Activated CD4-positive, alpha-beta T cell treated with anti-CD3 and anti-CD28 coated beads, Interleukin-2, amount 10 ng/mL, durations not matched to agents 24 days and 14 days (primary cell): ENCODE measurements at places on chromosomes 2 and 18. TPM values are rescaled to one million over a fixed set of nuclear protein-coding genes. Genes with fewer than 3 reads are reported as not detected.

The PMAIP1 gene
- 52.5 and 54.6 TPM in 2 replicates for total RNA-seq

The TUBB8B gene
- not detected in 2 replicates for total RNA-seq

The SPHKAP gene
- not detected in 2 replicates for total RNA-seq

The CD8A gene
- total RNA-seq: 1.1 and 1.3 TPM in 2 replicates

The ST8SIA5 gene
- total RNA-seq: not detected in 2 replicates

The LYPD6 gene
- total RNA-seq: not detected in 2 replicates

The STRN gene
- total RNA-seq: 27.0 and 28.0 TPM in 2 replicates

The IMP4 gene
- total RNA-seq: 177 and 178 TPM in 2 replicates

The DNAH7 gene
- not detected in 2 replicates for total RNA-seq

DNA sequence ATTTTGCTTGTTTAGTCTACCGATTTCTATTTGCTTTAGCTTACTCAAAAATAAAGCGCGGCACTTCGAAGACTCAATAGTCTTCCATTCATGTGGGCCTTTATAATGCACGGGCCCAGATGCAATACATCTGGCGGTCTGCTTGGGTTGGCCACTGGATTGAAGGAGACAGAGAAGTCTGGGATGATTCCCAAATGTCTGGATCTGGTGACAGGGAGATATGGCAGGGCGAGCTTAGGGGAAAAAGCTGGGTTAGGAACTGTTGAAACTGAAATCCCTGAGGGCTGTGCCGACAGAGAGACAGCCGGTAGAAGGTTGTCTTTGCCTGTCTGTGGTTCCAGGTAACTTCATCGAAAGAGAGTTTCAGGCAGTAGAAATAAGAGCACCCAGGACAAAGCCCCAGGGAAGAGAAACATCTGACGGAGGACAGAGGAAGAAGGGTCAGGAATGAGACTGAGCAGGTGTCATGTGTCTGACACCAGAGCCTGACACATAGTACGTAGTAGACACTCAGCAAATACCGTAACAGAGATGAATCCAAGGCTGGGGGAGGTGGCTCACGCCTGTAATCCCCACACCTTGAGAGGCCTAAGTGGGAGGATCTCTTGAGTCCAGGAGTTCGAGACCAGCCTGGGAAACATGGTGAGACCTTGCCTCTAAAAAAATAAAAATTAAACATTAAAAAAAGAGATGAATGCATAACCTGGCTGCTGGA, 13.6 kb downstream of the CLUL1 start:
- H3K27ac ChIP-seq: no peak overlapping the region
- no peaks in the 10 kb centered on the region for H3K4me1 ChIP-seq
- H3K27me3 ChIP-seq: peaks cover 9% of the 10 kb centered on the region
- H3K36me3 ChIP-seq: no peaks in the 10 kb centered on the region
- H3K4me3 ChIP-seq: no peak overlapping the region

- no peaks in the 10 kb centered on the region for H3K36me3 ChIP-seq
- peak; percentile 48 for DNase-seq
- H3K4me1 ChIP-seq: peaks cover 16% of the 10 kb centered on the region
- peaks cover 14% of the 10 kb centered on the region for H3K27me3 ChIP-seq
- H3K27ac ChIP-seq: no peak overlapping the region
Observed at GRCh38 chr2:162125138-162125537, 26.9 kb downstream of the GCG start.

- no peak overlapping the region for H3K4me3 ChIP-seq
- no peak overlapping the region for H3K27ac ChIP-seq
- H3K36me3 ChIP-seq: no peaks in the 10 kb centered on the region
- H3K27me3 ChIP-seq: no peaks in the 10 kb centered on the region
- H3K4me1 ChIP-seq: no peaks in the 10 kb centered on the region
Observed at GRCh38 chr2:178806543-178806942, 680 bp downstream of the TTN start.

DNA sequence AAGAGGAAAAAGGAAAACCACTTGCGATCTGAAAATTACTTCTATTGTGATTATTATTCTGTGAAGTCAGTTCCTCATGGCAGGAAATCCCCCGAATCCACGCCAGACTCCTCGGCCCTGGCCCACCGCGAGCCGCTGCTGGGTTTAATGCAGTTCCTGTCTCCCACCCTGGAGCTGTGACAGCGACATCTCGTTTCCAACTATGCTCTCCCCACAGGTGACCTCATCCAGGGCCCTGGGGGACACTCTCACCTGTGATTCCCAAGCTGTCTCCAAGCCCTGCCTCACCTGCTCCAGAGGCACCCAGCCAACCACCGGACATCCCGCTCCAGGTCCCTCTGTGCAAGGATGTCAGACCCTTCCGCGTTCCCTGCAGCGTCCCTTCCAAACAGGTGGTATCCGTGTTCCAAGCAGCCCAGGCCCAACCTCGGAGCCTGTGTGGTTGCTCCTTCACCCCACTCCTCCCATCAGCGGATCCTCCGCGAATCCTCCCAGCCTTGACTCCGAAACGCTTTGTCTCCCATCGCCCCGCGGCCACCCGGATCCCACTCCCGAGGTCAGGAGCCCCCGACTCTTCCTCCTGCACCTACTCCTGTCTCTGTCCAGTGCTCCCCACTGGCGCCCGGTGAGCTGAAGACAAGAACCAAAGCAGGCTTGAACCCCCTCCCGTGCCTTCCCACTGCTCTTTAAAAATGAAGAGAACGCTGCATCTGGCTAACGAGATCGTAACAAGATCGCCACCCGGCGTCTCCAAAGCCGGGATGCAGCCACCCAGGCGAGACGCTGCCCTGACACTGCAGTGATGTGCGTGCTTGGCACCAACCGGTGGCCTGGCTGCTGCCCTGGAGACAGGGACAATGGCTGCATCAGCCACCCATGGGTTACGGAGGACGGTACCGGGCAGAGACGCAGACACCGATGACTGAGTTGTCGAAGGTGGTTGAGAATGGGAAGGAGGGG, 96.5 kb downstream of the NDUFA10 start:
- no peak for DNase-seq
- no peak overlapping the region for H3K4me3 ChIP-seq

DNA sequence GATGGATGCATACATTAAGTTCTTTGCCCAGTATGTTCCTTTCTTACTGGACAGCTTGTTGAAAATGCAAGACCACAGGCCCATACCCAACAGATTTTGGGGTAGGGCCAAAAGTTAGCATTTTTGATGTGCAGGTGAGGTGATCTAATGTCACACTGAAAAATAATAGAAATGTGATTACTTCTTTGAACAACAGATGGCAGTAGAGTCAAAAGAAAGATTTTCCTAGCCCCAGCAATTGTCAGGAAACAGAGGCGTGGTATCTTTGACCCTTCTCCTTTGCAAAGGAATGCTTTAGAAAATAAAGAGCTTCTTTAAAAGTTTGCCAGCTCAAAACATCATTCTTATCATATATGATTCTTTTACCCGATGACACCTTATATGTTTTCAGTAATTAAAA, 343.6 kb upstream of the SYT4 start:
- no peaks in the 10 kb centered on the region for H3K36me3 ChIP-seq
- no peak overlapping the region for H3K27ac ChIP-seq
- no peaks in the 10 kb centered on the region for H3K27me3 ChIP-seq
- H3K4me1 ChIP-seq: no peaks in the 10 kb centered on the region

DNA sequence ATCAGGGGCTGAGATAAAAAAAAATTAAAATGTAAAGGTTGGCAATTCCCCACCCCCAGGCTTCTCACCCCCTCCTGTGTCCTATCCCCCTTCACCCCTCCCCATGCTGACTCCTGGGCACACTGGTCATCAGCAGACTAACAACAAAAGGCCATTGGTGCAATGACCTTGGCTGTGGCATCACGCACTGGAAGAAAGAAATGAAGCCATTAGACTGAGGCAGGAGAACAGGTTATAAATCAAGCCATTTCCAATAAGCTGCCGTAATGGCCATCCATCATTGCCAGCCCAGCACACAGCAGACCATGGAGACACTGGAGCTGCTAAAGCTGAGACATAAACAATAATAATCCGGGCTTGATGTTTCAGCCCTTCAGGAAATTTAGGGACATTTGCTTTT, 342.4 kb upstream of the ETAA1 start:
- H3K4me3 ChIP-seq: no peak overlapping the region
- H3K27me3 ChIP-seq: no peaks in the 10 kb centered on the region
- H3K4me1 ChIP-seq: no peaks in the 10 kb centered on the region
- DNase-seq: no peak
- H3K36me3 ChIP-seq: no peaks in the 10 kb centered on the region

GRCh38 chr2:101720732-101721131, 23.2 kb downstream of the MAP4K4 start:
- H3K4me3 ChIP-seq: no peak overlapping the region
- H3K27me3 ChIP-seq: no peaks in the 10 kb centered on the region
- DNase-seq: no peak
- peaks cover 76% of the 10 kb centered on the region for H3K4me1 ChIP-seq

DNA sequence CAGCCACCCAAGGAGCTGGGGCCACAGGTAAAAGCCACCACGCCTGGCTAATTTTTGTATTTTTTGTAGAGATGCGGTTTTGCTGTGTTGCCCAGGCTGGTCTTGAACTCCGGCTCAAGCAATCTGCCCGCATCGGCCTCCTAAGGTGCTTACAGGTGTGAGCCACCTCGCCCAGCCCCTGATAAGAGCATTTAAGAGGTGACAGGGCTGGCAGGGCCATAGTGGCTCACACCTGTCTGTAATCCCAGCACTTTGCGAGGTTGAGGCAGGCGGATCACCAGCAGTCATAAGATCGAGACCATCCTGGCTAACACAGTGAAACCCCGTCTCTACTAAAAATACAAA, 9.0 kb upstream of the CNNM3 start:
- H3K4me1 ChIP-seq: peaks cover 11% of the 10 kb centered on the region
- peak overlapping the region; percentile 56 for H3K4me3 ChIP-seq
- H3K27me3 ChIP-seq: no peaks in the 10 kb centered on the region
- no peak for DNase-seq
- H3K36me3 ChIP-seq: peaks cover 10% of the 10 kb centered on the region
- H3K27ac ChIP-seq: peak overlapping the region; percentile 49

DNA sequence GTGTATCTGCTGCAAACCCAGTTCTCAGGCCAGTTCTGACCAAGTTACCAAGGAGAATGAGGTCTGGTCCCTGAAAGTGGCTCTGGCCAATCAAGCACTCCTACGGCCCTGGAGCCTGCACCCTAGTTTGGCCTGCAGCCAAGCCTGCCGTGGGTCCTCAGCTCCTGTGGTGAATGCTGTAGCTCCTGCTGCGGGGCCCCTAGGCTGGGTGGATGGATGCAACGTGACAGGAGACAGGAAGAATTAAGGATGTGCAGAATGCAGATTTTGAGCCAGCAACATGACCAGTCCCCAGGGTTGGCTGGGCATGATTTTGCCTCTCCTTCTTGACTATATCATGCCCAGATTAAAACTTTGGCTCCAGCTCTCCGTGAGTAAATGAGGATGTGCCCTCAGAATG, 97.2 kb downstream of the SMAD7 start:
- no peak overlapping the region for H3K4me3 ChIP-seq
- no peak for DNase-seq
- no peaks in the 10 kb centered on the region for H3K36me3 ChIP-seq
- peaks cover 42% of the 10 kb centered on the region for H3K4me1 ChIP-seq

GRCh38 chr2:65228263-65228750, 676 bp downstream of the ACTR2 start:
- DNase-seq: no peak
- H3K4me1 ChIP-seq: peaks cover 32% of the 10 kb centered on the region
- H3K4me3 ChIP-seq: peak overlapping the region; percentile 97

DNA sequence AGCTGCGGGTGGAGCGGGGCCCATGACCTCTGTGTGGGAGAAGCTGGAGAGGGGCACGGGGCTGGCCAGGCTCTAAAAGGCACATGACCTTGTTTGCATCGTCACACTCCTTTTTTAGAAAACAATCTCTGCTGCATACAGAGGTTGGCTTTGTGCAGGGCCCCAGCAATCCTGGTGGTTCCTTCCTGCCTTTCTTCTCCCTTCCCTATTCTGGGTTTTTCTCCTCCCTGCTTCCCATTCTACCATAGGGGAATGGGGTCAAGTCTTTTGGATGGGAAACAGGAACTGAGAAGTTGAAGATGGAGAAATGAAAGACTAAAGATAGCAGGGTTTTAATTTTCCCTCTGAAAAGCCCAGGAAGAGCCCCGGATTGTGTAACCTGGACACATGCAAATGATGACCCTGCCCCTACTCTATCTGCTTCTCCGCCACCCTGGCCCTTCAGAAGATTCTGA, 53.9 kb downstream of the ASAP2 start:
- H3K4me1 ChIP-seq: peaks cover 1% of the 10 kb centered on the region
- no peak overlapping the region for H3K27ac ChIP-seq
- H3K4me3 ChIP-seq: no peak overlapping the region
- no peaks in the 10 kb centered on the region for H3K36me3 ChIP-seq

- H3K36me3 ChIP-seq: no peaks in the 10 kb centered on the region
- H3K27ac ChIP-seq: no peak overlapping the region
- DNase-seq: no peak
- no peak overlapping the region for H3K4me3 ChIP-seq
Observed at GRCh38 chr2:20061940-20062339, 10.5 kb upstream of the LAPTM4A start.

GRCh38 chr18:36149514-36150289, 20.0 kb downstream of the ELP2 start:
- H3K27ac ChIP-seq: no peak overlapping the region
- DNase-seq: no peak
- no peaks in the 10 kb centered on the region for H3K27me3 ChIP-seq
- peaks cover 64% of the 10 kb centered on the region for H3K36me3 ChIP-seq
- peaks cover 4% of the 10 kb centered on the region for H3K4me1 ChIP-seq

- no peak overlapping the region for H3K4me3 ChIP-seq
- H3K27me3 ChIP-seq: no peaks in the 10 kb centered on the region
- DNase-seq: no peak
- H3K36me3 ChIP-seq: no peaks in the 10 kb centered on the region
Observed at GRCh38 chr2:148282201-148282600, 261.3 kb downstream of the MBD5 start.

GRCh38 chr18:58114766-58115165, 70.7 kb downstream of the NEDD4L start:
- H3K27ac ChIP-seq: no peak overlapping the region
- H3K36me3 ChIP-seq: no peaks in the 10 kb centered on the region
- peaks cover 6% of the 10 kb centered on the region for H3K27me3 ChIP-seq
- H3K4me3 ChIP-seq: no peak overlapping the region

GRCh38 chr18:4020026-4020425, 435.1 kb downstream of the DLGAP1 start:
- no peaks in the 10 kb centered on the region for H3K27me3 ChIP-seq
- H3K4me3 ChIP-seq: no peak overlapping the region
- no peak for DNase-seq
- no peaks in the 10 kb centered on the region for H3K36me3 ChIP-seq

DNA sequence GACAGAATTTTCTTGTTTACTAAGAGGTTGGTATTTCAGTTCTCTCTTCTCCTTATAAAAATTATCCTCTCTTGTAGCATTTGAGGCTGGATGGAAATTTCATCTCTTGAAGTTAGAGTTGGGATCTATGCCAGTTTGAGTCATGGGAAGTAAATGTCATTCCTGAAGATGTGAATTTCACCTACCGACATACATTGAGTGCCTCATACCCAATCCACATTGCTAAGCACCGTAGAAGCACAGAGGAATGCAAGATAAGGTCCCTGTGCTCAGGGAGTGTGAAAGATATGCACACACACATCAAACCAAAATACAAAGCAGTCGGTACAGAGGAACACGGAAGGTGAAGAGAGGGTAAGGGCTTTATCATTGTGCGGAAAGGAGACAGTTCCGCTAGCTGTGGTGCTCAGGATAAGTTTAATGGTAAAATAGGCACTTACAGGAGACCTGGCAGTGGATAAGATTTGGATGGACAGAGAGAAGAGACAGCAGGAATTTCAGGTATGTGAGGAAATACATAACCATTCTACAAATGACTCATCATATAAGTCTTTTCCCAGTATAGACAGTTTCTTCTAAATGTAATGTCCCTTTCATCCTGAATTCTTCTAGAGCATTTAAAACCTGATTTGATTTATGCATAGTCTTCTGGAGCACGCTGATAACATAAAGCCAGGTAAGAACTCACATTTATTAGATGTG, 205.3 kb upstream of the ST6GAL2 start:
- no peaks in the 10 kb centered on the region for H3K4me1 ChIP-seq
- DNase-seq: no peak
- H3K4me3 ChIP-seq: no peak overlapping the region
- no peaks in the 10 kb centered on the region for H3K27me3 ChIP-seq
- H3K36me3 ChIP-seq: no peaks in the 10 kb centered on the region
